ENCODE measurements at places on chromosomes 3 and 15. TPM values are rescaled to one million over a fixed set of nuclear protein-coding genes. Genes with fewer than 3 reads are reported as not detected.

DNA sequence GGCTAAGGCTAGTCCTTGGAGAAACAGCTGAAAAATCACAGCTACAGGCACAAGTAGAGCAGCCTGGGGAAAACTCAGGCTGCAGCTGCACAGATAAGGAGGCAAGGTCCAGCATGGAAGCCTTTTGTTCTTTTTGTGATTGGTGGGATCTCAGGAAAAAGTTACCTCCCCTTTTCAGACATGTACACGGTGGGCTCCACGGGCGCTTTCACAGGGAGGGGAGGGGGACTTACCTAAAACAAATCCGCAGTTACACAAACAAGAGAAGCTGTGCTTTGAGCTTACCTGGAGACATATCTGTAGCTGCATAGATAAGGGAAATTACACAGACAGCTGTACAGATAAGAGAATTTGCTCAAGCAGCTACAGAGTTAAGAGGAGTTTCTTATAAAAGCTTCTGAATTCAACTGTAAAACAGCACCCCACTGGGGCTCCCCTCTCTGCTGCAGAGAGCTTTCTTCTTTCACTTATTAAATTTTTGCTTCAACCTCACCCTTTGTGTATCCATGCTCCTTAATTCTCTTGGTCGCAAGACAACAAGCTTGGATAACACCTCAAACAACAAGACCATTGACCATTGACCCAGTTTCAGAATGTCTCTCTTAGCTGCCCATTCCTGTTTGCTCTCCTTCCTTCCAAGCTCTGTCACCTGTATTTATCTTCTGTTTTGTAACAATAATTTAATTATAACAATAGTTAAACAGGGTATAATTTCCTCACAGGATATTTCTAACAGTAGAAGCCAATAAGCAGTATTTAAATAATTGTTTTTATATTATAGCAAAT, 10.9 kb upstream of the CD200 start:
- DNase-seq, result no peak

ZBED2 gene
- total RNA-seq, result 27.2 TPM

DNA sequence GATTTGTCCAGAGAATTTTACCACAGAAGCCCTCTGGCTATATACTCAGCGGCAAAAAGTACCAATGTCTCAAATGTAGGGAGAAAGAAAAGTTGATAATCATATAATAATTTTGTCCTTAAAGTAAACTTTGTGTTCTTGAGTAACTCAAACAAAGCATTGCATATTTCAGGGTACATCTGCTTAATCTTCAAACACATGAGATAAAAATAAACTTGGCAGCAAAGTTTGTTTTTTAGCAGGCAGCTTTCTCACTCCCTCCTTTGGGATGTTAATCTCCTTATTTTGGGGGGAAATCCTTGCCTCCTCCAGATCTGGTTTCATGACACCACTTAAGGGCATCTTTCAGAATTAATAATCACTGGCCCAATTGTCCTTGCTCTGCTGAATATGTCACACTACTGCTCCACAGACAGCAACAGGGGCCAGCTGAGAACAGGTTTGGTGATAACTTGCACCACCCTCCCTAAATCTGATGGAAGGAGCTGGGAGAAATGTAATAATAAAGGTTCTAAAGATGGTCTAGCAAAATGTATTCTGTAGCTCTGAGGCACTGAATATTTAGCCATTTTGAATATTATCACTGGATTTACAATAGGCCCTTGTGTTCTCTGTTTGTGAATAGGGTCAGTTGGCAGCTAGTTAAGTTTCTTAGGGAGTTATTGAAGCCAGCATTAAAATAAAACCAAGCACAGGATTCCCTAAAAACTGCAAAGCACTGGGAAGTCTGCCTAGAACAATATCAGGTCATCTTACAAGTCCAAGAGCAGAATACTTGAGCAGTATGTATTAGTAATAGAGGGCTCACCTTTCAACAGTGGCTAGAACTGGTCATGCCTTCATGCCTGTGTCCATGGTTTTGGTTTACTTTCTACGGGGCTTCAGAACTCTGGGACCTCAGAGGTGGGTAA, 79.2 kb downstream of the EFL1 start:
- DNase-seq, result no peak

PARP3 gene
- 19.0 TPM for total RNA-seq

All from activated CD8-positive, alpha-beta memory T cell treated with anti-CD3 and anti-CD28 coated beads, Interleukin-2, amount 10 ng/mL, durations not matched to agents 7 days and 5 days (primary cell).